ENCODE measurements at places on chromosomes 13 and 19.

DNA sequence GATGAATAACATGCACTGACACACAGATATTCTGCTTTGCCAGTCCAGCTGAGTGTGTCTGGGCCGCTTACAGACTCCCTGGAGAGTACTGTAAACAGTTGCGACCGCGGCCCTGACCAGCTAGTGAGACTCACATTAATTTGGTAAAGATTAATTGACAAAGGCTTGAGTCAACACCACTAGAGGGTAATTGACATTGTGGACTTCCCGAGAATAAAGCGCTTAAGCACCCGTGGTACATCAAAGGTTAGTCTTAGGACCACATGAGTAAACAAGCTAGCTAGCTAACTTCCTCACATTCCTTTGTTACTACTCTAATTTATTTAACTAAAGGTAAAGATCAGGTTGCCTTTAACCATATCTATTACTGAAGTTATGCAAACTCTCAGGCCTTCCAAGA, 624.4 kb upstream of the ARGLU1 start:
- peak; percentile 87 for DNase-seq

- DNase-seq, result no peak
Observed at GRCh38 chr13:20360835-20361412, 128.8 kb upstream of the GJB6 start.

DNA sequence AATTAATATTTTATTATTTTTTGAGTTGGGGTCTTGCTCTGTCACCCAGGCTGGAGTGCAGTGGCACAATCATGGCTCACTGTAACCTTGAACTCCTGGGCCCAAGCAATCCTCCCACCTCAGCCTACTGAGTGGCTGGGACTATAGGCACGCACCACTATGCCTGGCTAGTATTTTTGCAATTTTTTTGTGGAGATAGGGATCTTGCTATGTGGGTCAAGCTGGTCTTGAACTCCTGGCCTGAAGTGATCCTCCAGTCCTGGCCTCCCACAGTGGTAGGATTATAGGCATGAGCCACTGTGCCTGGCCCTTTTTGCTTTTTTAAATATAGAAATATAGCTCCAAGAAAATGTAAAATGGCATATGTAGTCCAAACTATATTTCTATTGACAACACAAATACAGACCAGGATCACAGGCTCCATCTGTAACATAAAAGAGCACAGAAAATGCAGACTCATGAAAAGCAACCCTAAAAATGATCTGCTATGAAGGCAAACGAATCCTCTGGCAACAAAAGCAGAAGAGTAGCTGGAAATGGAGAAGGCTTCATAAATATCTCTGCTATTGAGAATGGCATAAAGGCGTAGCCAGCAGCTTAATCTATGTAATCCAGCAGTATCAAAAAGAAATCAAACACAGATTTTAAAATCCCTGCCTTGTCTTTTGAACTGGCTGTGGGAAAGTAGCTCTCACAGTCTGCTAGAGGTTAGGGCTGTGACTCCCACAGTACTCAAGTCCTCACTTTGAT, 200.6 kb downstream of the LHFPL6 start:
- no peak for DNase-seq

DNA sequence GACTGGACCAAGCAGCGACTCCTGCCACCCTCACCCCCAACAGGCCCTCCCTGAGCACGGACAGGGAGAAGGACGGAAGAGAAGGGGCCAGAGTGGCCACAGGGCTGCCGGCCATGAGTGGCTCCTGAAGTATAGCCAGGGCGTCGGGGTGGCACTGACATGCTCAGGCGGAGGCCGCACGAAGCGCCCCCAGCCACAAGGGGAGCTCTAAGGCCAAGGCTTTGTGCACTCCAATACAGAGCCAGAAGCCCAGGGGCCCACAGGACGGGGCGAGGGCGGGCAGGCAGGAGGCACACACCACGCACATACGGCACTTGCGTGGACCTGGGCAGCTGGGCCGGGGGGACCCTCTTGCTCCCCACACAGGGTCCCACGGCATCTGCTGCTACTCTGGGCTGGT, 52.0 kb downstream of the KLF2 start:
- no peak for DNase-seq

DNA sequence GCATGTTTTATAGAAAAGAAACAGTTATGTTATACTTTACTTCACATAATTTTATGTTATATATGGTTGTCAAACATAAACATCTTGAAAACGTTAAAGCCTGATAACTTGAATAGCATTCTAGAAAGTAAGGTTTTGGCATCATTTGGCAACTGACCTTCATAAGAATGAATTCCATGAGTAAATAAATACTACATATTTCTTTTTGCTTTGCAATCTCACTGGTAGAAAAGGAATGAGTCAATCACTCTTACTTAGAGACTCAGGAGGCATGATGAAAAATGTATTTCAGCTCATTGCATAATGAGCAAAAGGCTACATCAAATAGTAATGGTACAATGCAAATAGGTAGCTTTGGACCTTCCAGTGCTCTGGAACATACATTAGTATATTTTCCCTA, 1381.9 kb downstream of the EFNB2 start:
- no peak for DNase-seq

GRCh38 chr19:48918801-48919247, 14.7 kb upstream of the DHDH start:
- DNase-seq, result no peak

GRCh38 chr13:93248627-93249047, 22.0 kb downstream of the GPC6 start:
- peak; percentile 42 for DNase-seq
